ENCODE measurements at places on chromosomes 2 and 18. TPM values are rescaled to one million over a fixed set of nuclear protein-coding genes. Genes with fewer than 3 reads are reported as not detected.

Gene GREB1L
- total RNA-seq = 0.20 TPM

Gene CRYGD
- total RNA-seq = not detected

Gene DPP10
- total RNA-seq = not detected

Gene OR6B2
- not detected for total RNA-seq

Gene RAX
- total RNA-seq = not detected

All from pulmonary artery endothelial cell (primary cell).